ENCODE measurements at places on chromosomes 11 and 22.

- DNase-seq, result no peak
Measured at GRCh38 chr11:16604794-16605388, 133.6 kb upstream of the C11orf58 start.

GRCh38 chr11:128551611-128552335, 35.6 kb downstream of the ETS1 start:
- DNase-seq, result no peak

DNA sequence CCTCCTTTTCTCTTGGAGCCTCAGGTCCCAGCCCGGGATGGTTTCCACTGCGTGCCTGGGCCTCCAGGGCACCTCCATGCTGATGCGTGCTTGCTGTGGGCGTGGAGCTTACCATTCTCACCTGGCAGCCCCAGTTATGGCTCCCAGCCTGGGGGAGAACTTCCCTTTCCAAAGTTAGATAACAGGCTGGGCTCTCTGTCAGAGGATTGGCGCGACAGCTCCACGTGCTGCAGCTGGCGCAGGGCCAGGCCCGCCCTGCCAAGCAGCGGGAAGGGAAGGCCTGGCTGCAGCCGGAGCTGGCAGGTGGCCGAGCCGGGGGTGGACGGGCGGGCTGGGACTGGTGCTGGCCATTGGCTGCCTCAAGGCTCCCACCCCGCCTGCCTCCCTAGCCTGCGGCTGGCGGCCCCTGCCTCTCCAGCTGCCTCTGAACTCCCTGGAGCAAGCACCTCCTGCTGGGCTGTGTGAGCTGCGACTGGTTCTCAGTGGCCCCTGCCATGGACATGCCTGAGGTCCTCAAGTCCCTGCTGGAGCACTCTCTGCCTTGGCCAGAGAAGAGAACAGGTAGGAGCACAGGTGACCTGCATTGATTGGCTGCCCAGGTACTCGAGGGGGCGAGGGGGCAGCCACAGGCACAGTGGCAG, 14.6 kb upstream of the TEF start:
- DNase-seq, result no peak

DNA sequence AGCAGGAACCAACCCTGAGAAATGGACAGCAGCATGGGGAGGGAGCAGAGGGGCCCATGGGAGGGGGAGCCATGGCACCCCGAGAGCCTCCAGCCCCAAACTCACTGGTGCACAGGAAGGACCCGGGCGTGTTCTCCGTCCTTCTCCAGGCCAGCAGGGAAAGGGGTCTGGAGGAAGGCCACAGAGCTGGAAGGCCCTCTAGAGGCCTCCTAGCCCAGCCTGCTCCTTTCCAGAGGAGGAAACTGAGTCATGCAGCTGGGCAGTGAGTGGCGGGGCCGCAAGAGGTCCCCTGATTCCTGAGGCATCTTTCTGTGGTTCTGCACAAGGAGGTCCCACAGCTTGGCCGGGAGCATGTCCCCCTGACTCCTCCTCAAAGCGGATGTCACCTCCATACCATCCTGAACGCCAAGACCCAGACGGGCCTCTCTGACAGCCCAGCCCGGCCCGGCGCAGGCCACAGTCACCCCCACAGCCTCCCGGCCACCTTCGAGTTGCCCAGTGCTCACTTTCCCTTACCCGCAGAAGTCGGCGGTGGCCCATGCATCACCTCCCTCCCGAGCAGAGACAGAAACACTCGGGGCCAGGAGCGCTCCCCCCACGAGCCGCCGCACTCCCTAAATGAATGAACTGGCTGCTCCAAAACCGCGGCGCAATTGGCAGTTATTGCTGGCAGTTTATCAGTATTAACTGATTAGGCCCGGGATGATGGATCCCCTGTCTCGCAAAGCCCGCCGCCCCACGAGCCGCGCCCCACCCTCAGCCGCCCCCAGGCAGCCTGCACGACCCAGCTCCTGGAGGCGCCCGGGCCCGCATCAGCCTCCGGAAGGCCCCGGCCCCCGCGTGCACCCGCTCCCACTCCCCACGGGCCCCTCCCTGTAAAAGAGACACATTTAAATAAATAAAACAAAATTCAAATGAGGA, 272.5 kb downstream of the BUD13 start:
- no peak for DNase-seq

- no peak for DNase-seq
Measured at GRCh38 chr11:104169091-104169490, 5.1 kb upstream of the PDGFD start.

GRCh38 chr22:28021998-28022660, 103.1 kb upstream of the PITPNB start:
- no peak for DNase-seq

DNA sequence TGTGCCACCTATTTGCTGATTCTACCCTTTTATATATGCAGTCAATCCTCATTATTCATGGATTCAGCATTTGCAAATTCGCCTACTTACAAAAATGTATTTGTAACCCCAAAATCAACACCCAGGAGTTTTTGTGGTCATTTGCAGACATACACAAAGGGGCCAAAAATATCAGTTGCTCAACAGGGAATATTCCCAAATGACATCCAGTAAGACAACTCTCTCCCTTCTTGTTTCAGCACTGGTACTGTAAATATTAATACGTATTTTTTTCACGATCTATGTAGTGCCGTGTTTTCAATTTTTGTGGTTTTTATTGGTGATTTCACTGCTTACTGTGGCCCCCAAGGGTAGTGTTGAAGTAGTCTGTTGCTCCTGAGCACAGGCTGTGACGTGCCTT, 11.8 kb upstream of the CAVIN3 start:
- no peak for DNase-seq

DNA sequence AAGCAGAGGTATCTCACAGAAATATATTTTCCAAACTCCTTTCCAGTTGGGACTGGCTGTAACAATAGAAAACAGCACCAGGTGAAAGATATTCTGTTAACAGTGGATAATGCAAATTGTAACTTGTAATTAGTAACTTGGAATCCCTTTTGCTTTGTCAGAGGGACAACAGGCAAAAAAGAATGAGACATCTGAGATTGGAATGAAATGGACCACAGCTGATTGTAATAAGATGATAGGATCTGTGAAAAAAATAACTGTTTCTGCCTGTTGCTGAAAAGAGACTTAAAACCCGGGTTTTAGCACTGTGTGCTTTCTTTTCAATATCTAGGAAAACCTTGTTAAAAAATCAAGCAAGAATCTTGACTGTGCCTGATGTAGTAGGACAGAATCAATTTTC, 655.7 kb downstream of the METTL15 start:
- no peak for DNase-seq

DNA sequence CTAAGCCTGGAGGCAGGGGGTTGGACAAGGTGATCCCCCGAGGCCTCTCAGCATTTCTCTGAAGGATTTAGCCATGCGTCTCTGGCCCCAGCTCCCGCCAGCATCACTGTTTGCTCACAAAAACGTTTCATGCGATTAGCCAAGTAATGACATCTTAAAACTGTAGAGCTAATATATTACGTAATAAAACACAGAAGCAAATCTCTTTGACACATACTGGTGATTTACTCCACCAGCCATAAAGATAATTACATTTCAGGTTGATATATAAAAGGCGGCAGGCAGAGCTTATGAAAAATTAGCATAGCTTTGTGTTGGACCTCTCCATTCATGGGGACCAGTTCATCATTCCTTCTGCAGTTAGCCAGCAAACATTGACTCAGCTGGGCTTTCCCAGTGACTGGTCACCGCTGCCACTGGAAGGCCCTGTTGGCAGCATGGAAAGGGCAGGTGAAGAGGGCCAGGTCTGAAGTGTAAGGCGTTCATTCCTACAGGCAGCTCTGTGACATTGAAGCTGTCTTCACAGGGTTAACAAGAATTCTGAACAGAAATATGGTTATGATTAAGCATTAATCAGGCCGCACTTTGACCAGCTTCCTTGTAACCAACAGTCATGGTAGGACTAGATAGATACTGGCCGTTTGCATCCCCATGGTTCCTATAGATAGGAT, 150.3 kb downstream of the NECTIN1 start:
- DNase-seq, result no peak

Measured in stimulated activated CD4-positive, alpha-beta T cell treated with anti-CD3 and anti-CD28 coated beads, TNF-alpha, amount 100 ng/mL, for 1 hour (primary cell).